ENCODE measurements at places on chromosomes 5 and 9.

- H3K4me1 ChIP-seq: peaks cover 29% of the 10 kb centered on the region
- H3K27me3 ChIP-seq: no peaks in the 10 kb centered on the region
- H3K27ac ChIP-seq: no peak overlapping the region
Measured at GRCh38 chr5:95873351-95873750, 50.8 kb upstream of the GLRX start.

DNA sequence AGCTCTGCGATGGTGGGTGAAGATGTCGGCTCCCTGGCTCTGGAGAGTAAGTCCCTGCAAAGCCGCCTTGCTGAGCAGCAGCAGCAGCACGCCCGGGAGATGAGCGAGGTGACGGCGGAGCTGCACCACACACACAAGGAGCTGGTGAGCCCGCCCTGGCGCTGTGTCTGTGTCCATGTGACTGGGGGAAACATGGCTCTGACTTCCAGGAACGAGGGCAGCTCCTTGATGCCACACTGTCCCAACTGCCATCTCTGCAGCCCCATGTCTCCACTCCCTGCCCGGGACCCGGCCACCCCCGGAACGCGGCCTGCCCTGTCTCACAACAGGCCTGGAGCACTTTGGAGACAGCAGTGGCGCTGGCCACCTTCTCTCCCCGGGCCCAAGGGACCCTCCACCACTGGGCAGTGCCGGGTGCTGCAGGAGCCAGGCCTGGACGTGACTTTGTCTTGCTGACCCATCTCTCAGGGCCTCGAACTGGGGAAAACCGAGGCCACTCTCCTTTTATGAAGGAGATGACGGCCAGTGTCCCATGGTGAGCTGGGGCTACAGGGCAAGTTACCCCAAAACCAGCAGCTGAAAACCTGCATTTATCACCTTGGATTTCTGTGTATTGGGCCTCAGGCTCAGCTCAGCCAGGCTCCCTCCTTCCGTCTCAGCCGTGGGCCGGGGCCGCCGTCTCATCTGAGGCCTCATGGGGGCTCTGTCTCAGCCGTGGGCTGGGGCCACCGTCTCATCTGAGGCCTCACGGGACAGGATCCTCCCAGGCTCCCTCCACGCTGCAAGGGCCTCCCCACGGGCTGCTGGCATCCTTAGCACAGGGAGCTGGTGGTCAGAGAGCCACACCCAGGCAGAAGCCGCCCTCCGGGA, 28.6 kb downstream of the CEP72 start:
- H3K27ac ChIP-seq: no peak overlapping the region
- no peak for DNase-seq
- no peak overlapping the region for H3K4me3 ChIP-seq
- H3K36me3 ChIP-seq: peaks cover 16% of the 10 kb centered on the region
- H3K27me3 ChIP-seq: no peaks in the 10 kb centered on the region

DNA sequence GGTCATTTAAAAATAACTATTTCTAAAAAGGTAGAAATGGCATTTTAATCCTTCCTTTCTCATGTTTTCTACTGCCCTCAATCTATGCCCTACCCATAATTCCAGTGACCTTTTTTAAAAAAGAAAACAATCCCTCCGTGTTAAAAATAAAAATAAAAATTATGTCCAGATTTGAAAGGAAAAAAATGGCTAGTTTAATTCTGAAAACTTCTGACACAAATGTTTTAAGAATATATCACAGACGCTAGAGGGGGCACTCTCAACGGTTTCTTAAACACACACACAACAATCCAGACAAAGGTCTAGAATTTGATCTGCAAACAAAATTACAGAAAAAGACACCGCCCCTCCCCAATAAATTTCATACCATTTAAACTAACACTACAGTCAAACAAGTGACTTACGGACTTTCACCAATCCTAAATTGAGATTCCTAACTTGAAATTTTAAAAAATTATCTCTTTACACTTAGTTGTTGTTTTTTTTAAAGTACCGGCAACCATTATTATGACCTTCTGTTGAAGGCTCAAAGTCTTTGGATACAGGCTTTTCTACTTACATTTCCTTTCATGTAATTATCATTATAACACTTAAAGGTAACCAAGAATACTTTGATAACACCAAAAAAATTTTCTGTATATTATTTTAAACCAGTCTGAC, 38.2 kb downstream of the CLINT1 start:
- H3K27me3 ChIP-seq: no peaks in the 10 kb centered on the region
- DNase-seq: peak; percentile 70
- H3K4me1 ChIP-seq: no peaks in the 10 kb centered on the region
- H3K27ac ChIP-seq: peak overlapping the region; percentile 78
- no peak overlapping the region for H3K4me3 ChIP-seq
- H3K36me3 ChIP-seq: peaks cover 5% of the 10 kb centered on the region

DNA sequence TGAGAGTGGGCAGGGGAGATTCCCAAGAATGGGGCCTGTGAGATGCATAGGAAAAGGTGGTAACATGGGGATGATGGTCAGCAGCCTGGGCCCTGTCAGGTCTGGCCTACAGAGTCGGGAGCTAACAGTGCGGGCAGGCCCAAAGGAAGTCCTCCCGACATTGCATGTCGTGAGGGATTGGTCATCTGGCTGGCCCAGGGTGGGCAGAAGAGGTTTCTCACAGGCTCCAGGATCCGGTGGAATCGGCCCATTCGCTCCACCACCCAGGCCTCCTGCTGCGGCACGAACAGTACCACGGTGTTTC, 514 bp downstream of the STOML2 start:
- peaks cover 20% of the 10 kb centered on the region for H3K36me3 ChIP-seq
- H3K4me3 ChIP-seq: peak overlapping the region; percentile 56
- H3K27ac ChIP-seq: peak overlapping the region; percentile 87
- H3K4me1 ChIP-seq: peaks cover 16% of the 10 kb centered on the region
- no peaks in the 10 kb centered on the region for H3K27me3 ChIP-seq

DNA sequence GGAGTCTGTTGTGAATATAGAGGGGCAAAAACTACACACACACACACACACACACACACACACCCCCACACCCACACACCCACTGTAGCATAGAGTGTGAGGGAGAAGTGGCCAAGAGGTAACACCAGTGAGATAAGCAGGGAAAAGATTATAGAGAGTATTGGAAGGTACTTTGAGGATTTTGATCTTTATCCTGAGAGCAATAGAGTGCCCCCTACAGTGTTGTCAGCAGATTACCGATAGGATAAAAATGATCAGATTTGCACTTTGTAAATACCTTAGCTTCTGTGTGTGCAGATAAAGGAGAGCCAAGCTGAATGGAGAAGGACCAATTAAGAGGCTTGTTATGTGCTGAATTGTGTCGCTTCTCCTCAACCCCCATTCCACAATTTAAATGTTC, 32.3 kb downstream of the ERCC6L2 start:
- no peak overlapping the region for H3K27ac ChIP-seq
- no peaks in the 10 kb centered on the region for H3K27me3 ChIP-seq
- H3K4me3 ChIP-seq: no peak overlapping the region
- DNase-seq: no peak
- H3K4me1 ChIP-seq: no peaks in the 10 kb centered on the region

- no peak overlapping the region for H3K4me3 ChIP-seq
- no peak overlapping the region for H3K27ac ChIP-seq
Measured at GRCh38 chr5:147892696-147893296, 13.5 kb downstream of the C5orf46 start.

DNA sequence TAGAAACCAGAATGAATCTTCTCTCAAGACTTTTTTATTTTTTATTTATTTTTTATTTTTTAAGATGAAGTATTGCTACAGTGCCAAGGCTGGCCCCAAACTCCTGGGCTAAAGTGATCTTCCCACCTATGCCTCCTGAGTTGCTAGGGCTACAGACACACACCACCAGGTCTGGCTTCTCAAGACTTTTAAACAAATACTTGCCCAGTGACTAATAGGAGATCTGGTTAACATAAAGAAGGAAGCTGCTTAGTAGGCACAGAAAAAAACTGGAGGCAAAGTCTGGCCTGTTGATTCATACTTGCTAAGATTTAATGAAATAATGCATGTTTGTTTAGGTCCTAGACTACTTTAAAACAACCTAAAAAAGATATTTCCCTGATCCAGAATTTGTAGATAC, 43.8 kb downstream of the SLC38A9 start:
- H3K4me1 ChIP-seq: no peaks in the 10 kb centered on the region
- peaks cover 8% of the 10 kb centered on the region for H3K36me3 ChIP-seq
- no peak overlapping the region for H3K27ac ChIP-seq
- DNase-seq: no peak

DNA sequence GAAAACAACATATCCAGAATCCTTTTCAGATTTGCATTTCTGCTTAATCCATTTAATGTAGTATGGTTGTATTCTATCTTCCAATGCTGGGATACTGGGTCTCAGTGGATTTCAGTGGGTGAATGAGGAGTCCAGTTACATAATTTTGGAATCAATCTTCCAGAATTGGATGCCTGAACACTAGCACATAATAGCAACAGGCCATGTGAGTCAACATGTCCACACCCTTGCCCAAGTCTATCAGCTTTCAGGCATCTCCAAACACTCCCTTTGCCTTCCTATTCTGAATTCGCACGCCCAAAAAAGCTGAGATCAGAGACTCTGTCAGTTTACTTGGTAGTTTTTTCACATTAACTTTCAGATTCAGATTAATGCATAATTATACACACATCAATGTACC, 202.6 kb downstream of the TSSK1B start:
- peaks cover 21% of the 10 kb centered on the region for H3K4me1 ChIP-seq
- no peak overlapping the region for H3K27ac ChIP-seq
- H3K27me3 ChIP-seq: no peaks in the 10 kb centered on the region
- DNase-seq: no peak
- no peaks in the 10 kb centered on the region for H3K36me3 ChIP-seq

DNA sequence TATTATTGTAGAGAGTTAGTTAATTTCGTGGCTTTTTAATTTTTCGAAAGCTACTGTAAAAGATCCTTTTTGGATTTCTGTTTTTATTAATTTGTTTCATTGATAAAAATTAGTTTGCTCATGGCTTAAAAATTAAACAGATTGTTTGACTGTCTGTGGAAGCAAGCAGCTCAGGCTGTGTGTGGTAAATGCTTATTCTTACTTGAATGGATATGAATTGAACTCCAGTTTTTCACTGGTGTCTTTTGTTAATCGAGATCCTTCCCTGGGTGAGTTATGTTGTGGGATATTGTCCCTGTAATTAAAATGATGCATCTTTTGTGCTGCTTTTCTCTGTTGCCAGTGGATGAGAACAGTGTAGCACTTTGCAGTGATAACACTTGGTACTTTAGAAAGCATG, 75.3 kb downstream of the PIK3R1 start:
- DNase-seq: no peak
- H3K36me3 ChIP-seq: peaks cover 32% of the 10 kb centered on the region
- peaks cover 44% of the 10 kb centered on the region for H3K4me1 ChIP-seq
- H3K4me3 ChIP-seq: peak overlapping the region; percentile 50
- no peak overlapping the region for H3K27ac ChIP-seq

DNA sequence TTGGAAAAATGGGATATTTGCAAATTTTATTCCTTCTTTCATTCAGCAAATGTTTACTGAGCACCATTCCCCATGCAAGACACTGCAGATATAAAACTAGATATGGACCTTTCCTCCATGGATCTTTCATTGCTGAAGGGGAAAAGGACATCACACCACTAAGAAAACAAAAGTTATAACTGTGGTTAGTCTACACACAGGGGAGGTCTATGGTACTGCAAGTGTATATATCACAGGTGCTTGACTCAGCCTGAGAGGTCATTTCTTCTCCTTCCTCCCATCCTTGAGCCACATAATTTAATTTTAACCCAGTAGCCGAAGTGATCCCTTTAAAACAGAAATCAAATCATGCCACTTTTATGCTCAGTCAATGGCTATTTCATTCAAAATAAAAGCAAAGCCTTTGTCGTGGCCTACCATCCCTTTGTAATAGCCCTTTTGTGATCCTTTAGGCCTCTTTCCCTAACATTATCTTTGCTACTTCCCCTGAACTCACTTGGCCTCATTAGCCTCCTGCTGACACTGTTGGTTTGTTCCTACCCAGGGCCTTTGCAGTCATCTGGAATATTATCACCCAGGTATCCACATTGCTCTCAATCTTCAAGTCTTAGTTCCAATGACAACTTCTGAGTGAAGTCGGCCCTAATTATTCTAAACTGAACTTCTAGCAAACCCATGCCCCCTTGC, 213.2 kb downstream of the GABRB2 start:
- no peak for DNase-seq
- no peak overlapping the region for H3K27ac ChIP-seq
- H3K27me3 ChIP-seq: no peaks in the 10 kb centered on the region
- no peaks in the 10 kb centered on the region for H3K36me3 ChIP-seq
- no peak overlapping the region for H3K4me3 ChIP-seq

- no peak overlapping the region for H3K4me3 ChIP-seq
- H3K36me3 ChIP-seq: no peaks in the 10 kb centered on the region
- no peaks in the 10 kb centered on the region for H3K4me1 ChIP-seq
- no peak overlapping the region for H3K27ac ChIP-seq
- peak; percentile 88 for DNase-seq
Measured at GRCh38 chr5:26121338-26121737, 917.0 kb downstream of the CDH9 start.

GRCh38 chr9:106432631-106433030, 430.3 kb upstream of the ZNF462 start:
- H3K4me3 ChIP-seq: no peak overlapping the region
- no peaks in the 10 kb centered on the region for H3K4me1 ChIP-seq
- H3K27me3 ChIP-seq: no peaks in the 10 kb centered on the region
- no peak overlapping the region for H3K27ac ChIP-seq

- H3K27me3 ChIP-seq: no peaks in the 10 kb centered on the region
- H3K27ac ChIP-seq: no peak overlapping the region
- H3K4me1 ChIP-seq: no peaks in the 10 kb centered on the region
- DNase-seq: no peak
Measured at GRCh38 chr9:125744616-125745015, 2.6 kb upstream of the PBX3 start.

- H3K36me3 ChIP-seq: no peaks in the 10 kb centered on the region
- H3K4me3 ChIP-seq: no peak overlapping the region
- no peak for DNase-seq
- H3K27ac ChIP-seq: no peak overlapping the region
Measured at GRCh38 chr9:120263836-120264235, 316.1 kb downstream of the CDK5RAP2 start.

DNA sequence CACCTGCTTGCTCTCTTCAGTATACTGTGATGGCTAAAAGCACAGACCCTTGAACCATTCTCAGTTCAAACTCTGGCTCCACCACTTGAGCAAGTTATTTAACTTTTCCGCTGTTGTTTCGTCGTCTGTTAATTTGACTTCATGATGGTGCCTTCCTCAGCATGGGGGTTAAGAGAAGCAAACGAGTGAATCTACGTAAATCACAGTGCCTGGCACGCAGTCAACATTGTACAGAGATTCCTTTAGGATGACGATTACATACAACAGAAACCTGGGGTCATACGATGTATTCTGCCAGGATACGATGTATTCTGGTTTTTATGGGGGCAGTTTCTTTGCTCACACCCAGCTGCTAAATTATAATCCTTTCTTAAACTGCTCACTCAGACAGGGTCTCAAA, 515.6 kb downstream of the CCDC171 start:
- H3K4me1 ChIP-seq: peaks cover 10% of the 10 kb centered on the region
- no peak overlapping the region for H3K4me3 ChIP-seq
- H3K27me3 ChIP-seq: no peaks in the 10 kb centered on the region
- DNase-seq: peak; percentile 40
- H3K27ac ChIP-seq: no peak overlapping the region

All from cardiac muscle cell (in vitro differentiated cells and primary cell).